ENCODE measurements at places on chromosomes 1 and 21. TPM values are rescaled to one million over a fixed set of nuclear protein-coding genes. Genes with fewer than 3 reads are reported as not detected.

Gene ASAP3
- total RNA-seq = 107 TPM

GRCh38 chr1:174169342-174169741, 10.0 kb downstream of the RABGAP1L start:
- DNase-seq = no peak
- no peaks in the 10 kb centered on the region for H3K4me1 ChIP-seq
- H3K27me3 ChIP-seq = no peaks in the 10 kb centered on the region

Gene KIF26B
- total RNA-seq = 22.1 TPM

- H3K27ac ChIP-seq = no peak overlapping the region
- peak; percentile 1 for DNase-seq
- H3K4me3 ChIP-seq = no peak overlapping the region
- H3K27me3 ChIP-seq = no peaks in the 10 kb centered on the region
Measured at GRCh38 chr1:244614113-244614836, 38.7 kb upstream of the DESI2 start.

GRCh38 chr1:153869486-153869885, 53.3 kb downstream of the GATAD2B start:
- DNase-seq = no peak
- no peak overlapping the region for H3K4me3 ChIP-seq
- H3K36me3 ChIP-seq = no peaks in the 10 kb centered on the region
- H3K27me3 ChIP-seq = no peaks in the 10 kb centered on the region
- no peaks in the 10 kb centered on the region for H3K4me1 ChIP-seq

Measured in osteoblast (primary cell).